ENCODE measurements at places on chromosomes 16 and 17.

GRCh38 chr16:17026600-17027242 lies 444.0 kb downstream of the XYLT1 start:
- DNase-seq = no peak

GRCh38 chr16:27677263-27677662 lies 127.3 kb downstream of the KATNIP start:
- DNase-seq = no peak

DNA sequence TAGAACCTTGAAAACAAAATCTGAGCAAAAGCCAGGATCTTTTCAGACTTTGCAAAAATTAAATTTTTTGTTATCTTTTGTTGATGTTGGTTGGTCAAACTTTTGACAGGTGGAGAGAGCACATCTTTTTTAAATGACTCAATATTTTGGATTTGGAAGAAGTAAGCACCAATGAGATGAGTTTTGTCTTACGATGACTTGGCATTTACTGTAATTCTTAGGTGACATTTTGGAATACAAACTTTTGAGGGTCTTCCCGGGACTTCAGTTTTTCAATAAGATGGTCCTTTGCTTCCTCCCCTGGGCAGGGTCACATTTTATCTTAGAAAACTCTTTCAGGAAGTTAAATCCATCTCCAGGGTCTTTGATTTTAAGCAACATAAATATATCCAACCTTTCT lies 423.9 kb downstream of the HS3ST3B1 start:
- DNase-seq = no peak

DNA sequence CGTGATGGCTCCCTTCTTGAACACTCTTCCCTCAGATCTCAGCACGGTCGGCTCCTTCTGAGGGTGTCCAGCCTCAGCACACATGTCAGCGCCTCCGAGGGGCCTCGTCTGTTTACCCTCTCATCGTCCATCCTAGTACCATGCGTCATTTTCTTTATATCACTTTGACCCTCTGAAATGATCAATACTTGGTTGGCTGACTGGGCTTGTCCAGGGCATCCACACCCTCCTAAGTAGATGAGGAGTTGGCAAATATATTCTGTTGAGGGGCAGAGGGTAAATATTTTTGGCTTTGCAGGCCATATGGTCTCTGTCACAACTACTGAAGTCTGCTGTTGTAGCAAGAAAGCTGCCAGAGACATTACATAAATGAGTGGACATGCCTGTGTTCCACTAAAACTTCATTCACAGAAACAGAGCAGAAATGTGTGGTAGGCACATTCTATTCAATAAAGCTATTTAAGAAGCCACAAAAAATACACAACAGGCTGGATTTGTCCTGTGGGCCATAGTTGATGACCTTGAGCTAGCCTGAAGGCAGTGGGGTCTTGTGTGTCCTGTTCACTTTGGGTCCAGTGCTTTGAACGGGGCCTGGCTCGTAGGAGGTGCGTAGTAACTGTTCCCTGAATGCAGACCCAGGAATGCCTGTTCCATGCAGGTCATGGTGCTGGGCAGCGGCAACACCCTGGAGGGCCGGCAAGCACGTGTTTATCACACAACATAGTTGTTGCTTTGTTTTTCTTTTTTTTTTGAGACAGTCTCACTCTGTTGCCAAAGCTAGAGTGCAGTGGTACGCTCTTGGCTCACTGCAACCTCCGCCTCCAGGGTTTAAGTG lies 185.8 kb downstream of the SNX29 start:
- no peak for DNase-seq

DNA sequence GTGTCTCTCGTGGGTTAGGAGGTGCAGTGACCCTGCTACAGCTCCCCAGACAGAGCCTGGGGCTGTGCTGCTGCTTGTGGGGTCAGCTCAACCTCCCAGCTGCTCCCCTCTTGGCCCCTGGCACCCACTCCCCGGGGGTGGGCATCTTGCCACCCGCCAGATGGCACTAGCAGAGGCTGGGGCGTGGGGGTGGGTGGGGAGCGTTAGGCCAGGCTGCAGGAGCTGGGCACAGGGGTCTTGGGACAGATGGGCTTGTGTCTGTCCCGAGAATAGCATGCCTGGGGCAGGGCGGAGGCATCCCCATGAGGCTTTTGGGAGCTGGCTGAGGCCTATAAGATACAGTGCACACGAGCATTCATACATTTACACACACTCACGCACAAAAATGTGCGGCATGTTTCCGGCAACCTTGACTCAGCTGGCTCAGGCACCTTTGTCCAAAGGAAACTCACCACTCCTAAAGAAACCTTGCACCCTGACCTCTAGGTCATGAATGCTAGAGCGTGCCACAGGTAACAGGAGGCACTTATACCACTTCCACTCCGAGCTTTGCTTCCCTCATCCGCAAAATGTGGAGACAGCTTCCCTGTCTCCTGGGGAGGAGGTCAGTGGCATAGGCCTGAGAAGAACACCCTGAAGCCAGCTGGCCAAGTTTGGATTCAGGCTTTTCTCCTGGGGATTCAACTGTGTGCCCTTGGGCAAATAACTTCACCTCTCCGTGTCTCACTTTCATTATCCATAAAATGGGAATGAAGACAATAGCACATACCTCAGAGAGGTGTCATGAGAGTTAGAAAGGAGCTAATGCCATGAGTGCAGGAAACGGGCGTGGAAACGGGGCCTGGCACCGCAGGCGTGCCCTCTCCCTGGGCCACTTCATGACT lies 78.9 kb upstream of the LHX1 start:
- DNase-seq = no peak

DNA sequence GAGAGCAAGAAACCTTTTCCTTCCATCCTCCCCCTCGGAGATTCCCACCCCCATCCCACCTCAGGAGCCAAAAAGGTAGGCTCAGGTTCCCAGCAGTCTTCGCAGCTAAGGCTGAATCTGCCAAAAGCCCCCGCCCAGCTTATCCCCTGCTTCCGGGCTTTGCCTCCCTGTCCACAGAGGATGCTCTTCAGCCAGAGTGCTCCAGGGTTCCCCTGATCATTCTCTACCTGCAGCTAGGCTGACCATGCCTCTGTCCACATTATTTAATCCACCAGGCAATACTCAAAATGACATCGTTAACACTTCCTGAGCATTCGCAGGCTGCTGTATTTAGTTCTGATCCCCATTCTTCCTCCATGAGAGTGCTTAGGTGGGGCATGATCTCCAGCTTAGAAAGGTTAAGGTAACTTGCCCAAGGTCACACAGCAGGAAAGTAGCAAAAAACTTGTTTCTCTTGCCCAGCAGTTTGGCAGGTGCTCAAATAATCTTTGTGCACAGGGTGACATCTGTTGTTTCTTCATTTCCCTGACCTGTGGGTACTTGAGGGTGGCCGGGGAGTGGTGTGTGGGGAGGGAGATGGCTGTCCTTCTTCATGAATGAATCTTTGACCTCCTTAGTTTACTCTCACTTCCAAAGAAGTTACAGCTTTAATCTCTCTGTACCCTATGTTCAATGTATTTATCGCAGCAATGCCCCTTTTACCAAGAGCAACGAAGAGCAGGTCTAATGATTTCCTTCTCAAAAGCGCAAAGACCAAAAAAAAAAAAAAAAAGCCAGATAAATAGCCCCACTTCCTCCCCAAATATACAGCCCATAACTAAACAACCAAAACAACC lies 848 bp upstream of the TBKBP1 start:
- no peak for DNase-seq

DNA sequence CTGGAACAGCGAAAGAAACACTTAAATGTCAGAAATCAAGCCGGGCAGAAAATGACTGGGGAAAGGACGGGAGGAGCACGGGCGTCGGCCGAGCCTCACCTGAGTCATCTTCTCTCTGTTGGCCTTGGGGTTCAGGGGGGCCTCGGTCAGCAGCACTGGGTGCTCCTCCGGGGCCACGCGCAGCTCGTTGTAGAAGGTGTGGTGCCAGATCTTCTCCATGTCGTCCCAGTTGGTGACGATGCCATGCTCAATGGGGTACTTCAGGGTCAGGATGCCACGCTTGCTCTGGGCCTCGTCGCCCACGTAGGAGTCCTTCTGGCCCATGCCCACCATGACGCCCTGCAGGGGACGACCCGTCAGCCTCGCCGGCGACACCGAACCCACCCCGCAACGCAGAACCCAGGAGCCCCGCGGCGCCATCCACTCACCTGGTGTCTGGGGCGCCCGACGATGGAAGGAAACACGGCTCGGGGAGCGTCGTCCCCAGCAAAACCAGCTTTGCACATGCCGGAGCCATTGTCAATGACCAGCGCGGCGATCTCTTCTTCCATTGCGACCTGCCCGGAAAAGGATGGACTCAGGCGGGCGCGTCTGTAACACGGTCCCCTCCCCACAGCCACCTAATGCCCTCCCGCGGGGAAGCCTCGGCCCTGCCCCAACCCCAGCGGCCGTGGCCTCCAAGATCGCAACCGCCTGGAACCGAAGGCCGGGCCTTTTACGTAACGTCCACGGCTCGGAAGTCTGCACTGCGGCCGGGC lies 616 bp downstream of the ACTG1 start:
- DNase-seq = peak; percentile 70

- peak; percentile 18 for DNase-seq
These were observed 105.4 kb downstream of the TRIM37 start for GRCh38 chr17:59001158-59001814.

- no peak for DNase-seq
These were observed 4.3 kb downstream of the RNF43 start for GRCh38 chr17:58412961-58413586.

DNA sequence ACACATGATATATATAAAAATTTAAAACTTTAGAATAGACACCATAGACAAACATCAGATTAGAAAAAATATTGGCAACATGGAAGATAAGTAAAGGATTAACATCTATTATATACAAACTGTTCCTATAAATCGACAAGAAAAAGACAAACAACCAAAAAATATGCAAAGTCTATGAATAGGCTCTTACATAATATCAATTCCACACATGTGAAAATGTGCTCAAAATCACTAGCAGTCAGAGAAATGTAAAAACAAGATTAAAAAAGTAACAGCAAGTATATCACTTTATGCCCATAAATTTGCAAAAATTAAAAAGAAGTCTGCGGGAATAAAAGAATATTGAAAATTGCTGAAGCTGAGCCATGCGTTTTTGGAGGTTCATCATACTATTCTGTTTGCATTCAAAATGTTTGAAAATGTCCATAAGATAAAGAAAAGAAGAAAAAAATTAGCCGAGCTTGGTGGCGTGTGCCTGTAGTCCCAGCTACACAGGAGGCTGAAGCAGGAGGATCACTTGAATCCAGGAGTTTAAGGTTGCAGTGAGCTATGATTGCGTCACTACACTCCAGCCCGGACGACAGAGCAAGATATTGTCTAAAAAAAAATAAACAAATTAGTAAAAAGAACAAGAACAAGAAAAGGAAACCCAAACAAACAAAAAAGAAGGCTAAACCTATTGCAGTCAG lies 11.2 kb upstream of the ERN2 start:
- no peak for DNase-seq
